Activated CD4-positive, alpha-beta T cell treated with anti-CD3 and anti-CD28 coated beads, Interleukin-2, Interleukin-4, amounts not matched to agents 100 ng/mL and 50 ng/mL, durations not matched to agents 16 hours and 8 hours (primary cell): ENCODE measurements at places on chromosomes 1 and 21.

- peak; percentile 41 for DNase-seq
Measured at GRCh38 chr1:213122514-213122929, 71.5 kb downstream of the RPS6KC1 start.

- DNase-seq = no peak
Measured at GRCh38 chr1:227285745-227286144, 32.5 kb downstream of the CDC42BPA start.

GRCh38 chr1:36865602-36865900, 168.8 kb downstream of the GRIK3 start:
- DNase-seq = no peak

DNA sequence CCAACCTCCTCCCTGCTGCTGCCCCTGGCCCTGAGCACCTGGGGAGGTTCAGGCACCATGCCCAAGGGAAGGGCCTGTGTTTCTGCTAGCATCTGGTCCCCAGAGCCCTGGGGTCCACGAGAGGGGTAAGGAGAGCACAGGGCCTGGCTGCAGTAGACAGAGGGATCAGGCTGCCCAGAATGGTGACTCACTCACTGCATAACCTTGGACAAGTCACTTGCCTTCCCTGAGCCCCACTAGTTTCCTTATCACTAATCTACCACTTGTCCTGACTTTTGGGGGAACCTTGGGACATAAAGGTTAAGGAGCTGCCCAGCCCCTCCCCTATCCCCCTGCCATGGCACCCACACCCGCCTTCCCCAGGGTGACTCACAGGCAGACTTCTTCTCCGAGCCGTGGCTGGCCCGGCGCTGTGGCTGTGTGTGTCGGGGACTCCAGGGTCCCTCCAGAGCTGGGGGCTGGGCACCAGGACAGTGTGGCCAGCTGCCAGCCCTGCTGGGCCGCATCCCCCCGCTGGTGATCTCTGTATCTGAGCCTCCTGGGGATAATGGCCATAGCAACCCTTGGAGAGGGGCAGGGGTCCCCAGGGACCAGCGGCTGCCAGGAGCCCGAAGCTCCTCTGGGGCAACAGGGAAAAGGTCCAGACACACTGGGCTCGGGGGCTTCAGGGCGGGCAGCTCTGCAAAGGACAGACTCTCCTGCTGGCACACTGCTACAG, 4.0 kb downstream of the ARHGEF19 start:
- no peak for DNase-seq
